ENCODE measurements at places on chromosomes 6 and 20.

DNA sequence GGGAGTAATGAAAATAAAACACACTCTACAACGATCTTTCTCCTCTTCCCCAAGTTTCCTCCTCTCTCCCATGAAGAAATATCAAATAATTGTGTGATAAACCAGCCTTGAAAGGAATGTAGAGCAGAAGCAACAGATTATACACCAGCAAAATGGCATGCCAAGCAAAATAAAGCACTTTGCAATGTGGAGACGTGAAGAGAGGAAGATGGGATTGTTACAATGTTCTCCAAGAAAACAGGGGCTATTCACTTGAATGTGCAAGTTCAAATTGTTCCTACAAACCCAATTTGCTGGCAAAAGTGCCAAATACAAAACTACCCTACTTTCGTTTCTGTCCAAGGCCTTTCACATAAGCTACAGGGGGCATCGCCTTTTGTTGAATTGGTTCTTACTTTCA, 185.1 kb downstream of the PDE7B start:
- DNase-seq = no peak

DNA sequence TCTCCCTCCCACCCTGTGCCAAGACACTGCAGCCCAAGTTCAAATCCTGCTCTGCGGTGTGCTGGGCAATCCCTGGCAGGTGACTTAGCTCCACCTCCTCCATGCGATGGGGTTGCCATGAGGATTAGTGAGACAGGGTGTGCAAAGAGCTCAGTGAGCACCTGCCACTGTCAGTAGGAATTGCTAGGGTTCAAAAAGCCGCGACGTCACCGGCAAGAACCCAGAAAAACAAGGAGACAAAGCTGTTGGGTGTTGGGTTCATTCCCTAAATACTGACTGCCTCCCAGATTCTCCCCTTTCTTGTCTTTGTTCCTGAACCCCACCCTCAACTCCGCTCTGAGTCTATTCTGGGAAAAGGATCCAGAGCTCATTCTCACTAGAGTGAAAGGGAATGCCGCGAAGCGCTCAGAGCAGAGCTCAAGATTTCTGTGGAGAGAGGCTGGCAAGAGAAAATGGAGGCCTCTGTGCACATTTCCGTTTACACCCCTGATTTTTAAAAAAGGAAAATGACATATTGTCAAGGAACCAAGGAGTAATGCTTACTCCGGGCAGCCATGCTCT, 13.3 kb downstream of the PMEPA1 start:
- DNase-seq = no peak

- no peak for DNase-seq
Observed at GRCh38 chr20:20317621-20318364, 50.1 kb upstream of the INSM1 start.

GRCh38 chr6:89596056-89596455, 42.5 kb downstream of the LYRM2 start:
- no peak for DNase-seq

GRCh38 chr6:128139519-128139918, 238.7 kb upstream of the THEMIS start:
- DNase-seq = no peak

GRCh38 chr6:136960781-136961180, 38.7 kb downstream of the SLC35D3 start:
- DNase-seq = no peak

GRCh38 chr6:77468939-77469338, 5.6 kb upstream of the HTR1B start:
- no peak for DNase-seq

DNA sequence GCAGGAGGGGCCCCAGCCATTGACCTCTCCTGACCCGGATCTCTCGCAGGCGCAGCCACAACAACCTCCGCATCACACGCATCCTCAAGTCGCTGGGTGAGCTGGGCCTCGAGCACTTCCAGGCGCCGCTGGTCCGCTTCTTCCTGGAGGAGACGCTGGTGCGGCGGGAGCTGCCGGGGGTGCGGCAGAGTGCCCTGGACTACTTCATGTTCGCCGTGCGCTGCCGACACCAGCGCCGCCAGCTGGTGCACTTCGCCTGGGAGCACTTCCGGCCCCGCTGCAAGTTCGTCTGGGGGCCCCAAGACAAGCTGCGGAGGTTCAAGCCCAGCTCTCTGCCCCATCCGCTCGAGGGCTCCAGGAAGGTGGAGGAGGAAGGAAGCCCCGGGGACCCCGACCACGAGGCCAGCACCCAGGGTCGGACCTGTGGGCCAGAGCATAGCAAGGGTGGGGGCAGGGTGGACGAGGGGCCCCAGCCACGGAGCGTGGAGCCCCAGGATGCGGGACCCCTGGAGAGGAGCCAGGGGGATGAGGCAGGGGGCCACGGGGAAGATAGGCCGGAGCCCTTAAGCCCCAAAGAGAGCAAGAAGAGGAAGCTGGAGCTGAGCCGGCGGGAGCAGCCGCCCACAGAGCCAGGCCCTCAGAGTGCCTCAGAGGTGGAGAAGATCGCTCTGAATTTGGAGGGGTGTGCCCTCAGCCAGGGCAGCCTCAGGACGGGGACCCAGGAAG, 4.5 kb upstream of the COL9A3 start:
- no peak for DNase-seq

DNA sequence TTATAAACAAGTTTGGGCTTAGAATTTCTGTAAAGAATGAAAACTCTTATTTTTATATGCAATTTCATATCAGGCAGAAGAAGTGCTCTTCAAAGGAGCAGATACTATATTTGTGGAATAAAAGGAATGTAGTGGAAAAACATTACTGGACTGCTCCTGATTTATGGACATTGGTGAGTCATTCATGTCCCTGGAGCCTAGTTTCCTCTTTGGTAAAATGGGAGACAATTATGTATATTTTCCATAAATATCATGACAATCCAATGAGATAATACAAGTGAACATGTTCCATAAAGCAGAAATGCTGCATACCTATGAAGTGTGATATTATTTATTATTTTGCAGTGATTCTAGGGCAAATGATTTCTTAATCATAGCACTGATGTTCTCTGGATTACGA, 445.8 kb upstream of the CITED2 start:
- no peak for DNase-seq

DNA sequence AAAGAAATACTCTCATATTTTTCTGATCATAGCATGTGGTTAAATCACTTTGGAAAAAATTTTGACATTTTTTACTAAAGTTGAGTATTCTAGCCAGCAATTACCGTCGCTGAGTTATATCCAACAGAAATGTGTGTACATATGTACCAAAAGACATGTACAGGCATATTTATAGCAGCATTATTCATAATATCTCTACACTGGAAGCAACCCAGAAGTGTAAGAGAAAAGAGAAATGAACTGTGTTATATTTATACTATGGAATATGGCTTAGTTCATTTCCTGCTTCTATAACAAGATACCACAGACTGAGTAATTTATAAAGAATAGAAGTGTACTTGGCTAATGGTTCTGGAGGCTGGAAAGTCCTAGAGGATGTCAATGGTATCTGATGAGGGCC, 474.0 kb upstream of the GJE1 start:
- no peak for DNase-seq

DNA sequence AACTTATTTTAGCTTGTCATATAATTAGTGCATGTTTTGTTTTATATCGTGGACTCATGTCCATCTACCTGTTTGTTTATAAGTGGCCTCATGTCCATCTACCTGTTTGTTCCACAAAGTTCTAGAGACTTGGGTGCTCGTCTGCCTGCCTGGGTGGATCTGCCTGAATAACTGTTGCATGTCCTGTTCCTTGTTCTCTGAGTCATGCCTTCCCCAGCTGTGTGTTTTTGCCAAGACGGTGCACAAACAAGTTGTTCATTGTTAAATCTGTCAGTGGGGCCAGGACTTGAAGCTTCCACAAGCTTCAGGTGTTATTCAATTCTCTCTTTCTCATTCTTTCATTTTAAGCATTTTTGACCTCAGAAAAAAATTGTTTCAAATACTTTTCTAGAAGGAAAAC, 358.0 kb upstream of the CITED2 start:
- DNase-seq = no peak

GRCh38 chr6:51099201-51099600, 280.5 kb downstream of the TFAP2B start:
- no peak for DNase-seq

GRCh38 chr20:2604506-2604835, 48.0 kb upstream of the NOP56 start:
- peak; percentile 70 for DNase-seq

GRCh38 chr6:38164131-38164481, 344.6 kb downstream of the ZFAND3 start:
- DNase-seq = no peak

DNA sequence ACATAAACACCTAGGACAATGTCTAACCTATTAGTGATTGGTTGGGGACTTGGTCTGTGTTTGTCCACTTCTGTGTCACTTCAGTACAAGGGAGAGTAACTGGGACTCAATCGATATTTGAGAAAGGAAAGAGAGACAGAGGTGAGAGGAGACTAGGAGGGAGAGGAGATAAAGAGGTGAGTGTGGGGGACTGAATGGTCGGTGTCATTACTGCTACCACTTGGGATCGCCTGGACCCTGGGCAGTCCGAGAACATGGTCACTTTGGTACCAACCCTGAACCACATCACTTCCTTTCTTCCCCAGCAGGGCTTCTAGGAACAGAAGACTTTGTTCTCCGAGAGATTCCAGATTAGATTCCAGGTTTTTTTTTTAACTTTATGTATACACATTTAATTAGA, 63.7 kb downstream of the GPR6 start:
- no peak for DNase-seq

DNA sequence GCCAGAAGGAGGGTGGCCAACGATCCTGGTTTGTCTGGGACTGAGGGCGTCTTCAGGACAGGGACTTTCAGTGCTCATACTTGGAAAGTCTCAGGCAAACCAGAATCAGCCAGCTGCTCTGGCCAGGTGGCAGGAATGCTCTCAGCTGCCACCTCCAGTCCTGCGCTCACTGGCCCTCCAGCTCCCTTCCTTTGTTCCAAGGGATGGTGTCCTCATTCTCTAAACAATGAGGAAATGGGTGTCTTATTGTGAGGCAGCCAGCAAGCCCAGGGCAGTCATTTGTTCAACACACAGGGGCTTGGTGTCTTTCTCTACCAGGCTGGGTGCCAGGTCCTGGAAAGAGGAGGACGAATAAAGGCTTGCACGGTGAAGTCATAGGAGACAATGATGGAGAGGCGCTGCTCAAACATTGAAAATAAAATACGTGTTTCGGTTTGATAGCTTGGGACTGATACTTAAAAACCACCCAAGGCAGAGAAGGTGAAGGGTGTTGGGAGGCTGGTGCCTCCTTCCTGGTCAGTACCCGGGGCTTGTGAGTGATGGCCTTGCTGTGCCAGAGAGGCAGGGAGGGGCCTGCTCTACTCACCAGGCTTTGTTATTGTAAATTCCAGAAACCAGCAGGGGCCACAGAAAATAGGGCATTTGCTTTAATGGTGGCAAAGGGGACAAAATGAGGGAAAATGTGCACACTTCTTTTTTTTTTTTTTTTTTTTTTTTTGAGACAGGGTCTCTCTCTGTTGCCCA, 11.3 kb upstream of the TMEM181 start:
- no peak for DNase-seq

DNA sequence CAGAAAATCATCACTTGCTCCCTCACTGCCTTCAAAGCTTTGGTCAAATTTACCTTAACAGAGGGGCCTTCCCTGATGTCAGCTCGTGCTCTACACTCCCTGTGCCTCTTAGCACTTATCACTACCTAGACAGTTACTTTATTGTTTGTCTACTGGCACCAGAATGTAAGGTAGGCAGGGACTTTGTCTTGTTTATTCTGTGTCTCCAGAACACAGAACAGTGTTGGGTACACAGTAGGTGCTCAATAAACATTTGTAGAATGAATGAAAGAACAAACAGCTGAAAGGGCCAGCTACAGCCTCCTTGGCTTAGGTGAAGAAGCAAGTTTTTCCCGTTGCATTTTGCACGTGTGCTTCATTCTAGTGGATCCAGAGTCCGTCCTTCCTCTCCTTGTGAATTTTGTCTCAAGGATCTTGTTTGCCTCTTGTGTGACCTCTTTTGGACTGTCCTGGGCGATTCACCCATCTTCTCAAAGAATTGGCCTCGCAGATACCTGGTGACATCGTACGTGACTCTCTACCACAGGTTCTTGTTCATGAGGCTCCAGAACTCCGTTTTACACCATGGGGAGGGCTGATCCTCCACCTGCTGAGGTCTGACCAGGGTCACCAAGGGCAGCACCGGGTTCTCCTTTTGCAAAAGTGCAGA, 84.2 kb upstream of the ARMC2 start:
- DNase-seq = no peak

Data from BE2C (cell line).